NCI-H2171 treated with DMSO at 0.1 percent for 48 hours (cell line): ENCODE measurements at places on chromosomes 6 and 20.

DNA sequence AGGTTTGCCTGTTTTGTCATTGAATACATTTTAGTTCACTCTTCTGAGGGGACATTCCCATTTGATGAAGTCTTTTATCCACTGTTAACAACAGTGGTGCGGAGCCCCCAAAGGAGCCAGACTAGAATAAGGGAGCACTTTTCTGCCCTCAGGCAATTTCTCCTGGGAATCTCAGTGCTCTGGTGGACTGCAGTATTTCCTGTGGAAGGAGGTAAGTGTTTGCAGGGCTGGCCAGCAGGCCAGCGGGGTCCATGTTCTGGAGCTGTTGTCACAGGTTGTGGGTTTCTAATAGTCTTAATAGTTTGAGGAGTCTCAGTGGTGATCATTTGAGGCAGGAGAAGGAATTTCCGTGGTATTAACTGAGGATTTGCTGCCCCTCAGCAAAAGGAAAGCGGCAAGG is 83.5 kb downstream of the ASXL1 start:
- no peak for DNase-seq

- no peak for DNase-seq
These were observed 41.8 kb downstream of the NCOA7 start for GRCh38 chr6:125832391-125833117.

- no peak for DNase-seq
These were observed 26.1 kb upstream of the ARHGAP18 start for GRCh38 chr6:129736105-129736504.

DNA sequence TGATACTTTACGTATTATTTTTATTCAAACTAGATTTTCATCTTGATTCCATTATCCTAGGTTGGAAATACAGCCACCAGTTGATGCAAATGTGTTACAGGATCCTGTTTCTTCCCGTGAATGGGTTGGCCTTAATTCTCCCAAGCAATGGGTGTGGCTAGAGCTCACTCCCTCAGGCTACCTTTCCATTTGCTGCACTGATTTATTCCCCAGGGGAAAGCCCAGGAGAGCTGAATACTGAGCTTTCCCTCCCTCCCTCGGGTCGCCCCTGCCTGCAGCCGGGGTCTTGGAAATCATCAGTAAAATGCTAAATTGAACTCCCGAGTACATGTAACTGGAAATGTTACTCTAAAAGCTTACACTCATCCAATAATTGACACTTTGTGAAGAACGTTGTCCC is 9.9 kb downstream of the SMOC2 start:
- DNase-seq, result peak; percentile 7
